ENCODE measurements at places on chromosomes 1 and 21.

DNA sequence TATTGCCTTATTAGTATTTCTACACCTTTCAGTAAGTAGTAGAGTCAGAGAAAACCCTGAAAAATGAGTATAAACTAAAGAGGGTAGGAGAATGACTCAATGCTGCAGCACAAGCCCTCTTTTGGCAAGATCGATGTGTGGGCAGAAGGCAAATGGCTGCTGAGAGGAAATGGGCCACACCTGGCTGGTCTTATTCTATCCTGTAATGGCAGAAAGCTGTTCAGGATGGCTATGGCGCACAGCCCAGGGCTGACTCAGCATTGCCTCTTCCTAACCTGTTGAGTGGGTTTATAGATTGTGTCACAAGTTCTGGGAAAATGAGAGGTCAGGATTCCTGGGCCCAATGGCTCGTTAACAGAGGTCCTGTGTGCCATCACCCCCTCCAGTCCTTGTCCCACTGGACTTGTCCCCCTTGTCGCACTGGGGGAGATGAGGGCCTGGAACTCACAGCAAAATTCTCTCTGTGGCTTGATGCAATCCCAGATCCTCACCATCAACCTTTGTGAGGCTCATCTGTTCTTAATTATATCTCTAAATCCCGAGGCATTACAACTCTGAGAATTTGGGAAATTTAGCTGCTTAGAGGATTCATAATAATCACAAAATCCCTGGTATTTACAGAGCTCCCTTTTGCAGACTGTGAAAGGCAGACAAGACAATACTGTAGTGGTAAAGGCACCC lies 13.2 kb downstream of the HMGB4 start:
- DNase-seq: no peak

- DNase-seq: no peak
Measured at GRCh38 chr21:38181096-38181495, 75.7 kb upstream of the KCNJ15 start.

DNA sequence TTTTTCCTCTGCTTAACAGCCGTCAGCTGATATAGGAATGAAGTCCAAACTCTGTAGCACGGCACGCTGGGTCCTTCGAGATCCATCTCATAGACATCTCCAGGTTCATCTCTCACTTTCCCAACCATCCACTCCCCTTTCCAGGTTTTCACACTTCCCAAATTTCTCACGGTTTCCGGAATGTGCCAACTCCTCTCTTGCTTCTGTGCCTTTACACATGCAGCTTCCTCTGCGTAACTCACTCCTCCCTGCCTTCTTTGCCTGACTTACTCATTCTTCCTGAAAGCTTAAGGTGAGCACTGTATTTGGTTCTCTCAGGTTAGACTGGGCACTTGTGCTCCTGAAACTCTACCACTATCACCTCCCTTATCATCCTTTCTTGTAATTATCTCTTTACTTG lies 168.4 kb downstream of the PCNX2 start:
- DNase-seq: no peak

DNA sequence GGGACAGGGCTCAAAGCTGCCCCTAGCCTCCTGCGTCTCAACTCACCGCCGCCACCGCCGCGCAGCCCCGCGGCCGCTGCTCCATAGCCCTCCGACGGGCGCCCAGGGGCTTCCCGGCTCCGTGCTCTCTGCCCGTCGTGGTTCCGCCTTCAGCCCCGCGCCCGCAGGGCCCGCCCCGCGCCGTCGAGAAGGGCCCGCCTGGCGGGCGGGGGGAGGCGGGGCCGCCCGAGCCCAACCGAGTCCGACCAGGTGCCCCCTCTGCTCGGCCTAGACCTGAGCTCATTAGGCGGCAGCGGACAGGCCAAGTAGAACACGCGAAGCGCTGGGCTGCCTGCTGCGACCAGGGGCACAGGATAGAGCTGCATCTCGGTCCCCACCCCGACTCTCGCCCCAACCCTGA lies at the start of gene TNFRSF25:
Gene TNFRSF25 (minus strand): TSS at position 151 of the 400 bp plus-strand sequence. CDS start 66 bp downstream, at position 85.
- DNase-seq: no peak

DNA sequence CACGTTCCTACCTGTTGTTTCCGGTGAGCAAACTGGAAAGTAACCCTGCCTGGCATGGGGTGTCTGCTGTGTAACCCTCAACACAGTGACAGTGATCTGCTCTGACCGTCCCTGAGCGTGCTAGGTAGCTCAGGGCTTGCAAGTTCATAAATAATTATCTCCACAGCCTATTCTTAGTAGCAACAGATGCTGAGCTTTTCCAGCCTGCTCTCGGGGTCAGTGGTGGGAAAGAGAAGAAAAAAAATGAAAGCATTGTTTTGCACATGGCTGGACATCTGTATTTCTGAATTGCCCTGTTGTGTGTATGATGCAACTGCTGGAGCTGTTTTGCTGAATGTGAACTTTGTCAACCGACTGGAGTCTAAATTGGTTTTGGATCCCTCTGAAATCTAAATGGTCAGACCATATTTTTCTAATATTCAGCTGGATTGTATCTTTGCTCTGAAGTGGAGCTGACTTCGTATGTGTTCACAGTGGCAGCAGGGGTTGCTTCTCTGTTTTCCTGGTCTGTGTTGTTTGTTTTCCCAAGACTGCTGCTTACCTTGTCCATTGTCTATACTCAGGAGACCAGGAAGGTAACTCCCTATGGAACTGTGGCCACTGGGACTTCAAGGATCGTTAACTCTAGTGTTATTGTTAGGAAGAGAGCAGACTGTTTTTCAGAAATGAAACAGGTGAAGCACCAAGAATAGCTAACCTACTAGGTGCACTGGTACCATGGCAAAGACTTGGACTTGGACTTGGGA lies 27.0 kb downstream of the TGFB2 start:
- DNase-seq: no peak

DNA sequence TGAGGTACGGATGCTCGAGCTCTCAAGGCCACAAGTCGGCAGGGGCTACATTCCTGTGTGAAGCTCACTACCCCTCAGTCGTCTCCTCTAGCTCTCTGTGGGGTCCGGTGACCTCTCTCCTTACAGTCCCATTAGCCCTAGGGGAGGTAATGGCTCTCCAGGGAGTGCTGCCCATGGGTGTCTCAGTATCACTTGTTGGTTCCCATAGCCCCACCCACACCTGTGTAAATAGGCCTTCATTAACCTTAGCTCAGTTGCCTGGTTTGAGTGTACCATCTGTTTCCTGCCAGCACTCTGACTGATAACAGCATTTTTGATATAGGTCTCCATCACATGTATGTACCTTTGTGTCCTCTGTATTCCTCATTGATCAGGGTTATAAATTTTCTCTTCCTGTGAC lies 133.2 kb upstream of the KCNJ15 start:
- DNase-seq: no peak

GRCh38 chr1:218565377-218565776 lies 220.2 kb downstream of the TGFB2 start:
- no peak for DNase-seq

DNA sequence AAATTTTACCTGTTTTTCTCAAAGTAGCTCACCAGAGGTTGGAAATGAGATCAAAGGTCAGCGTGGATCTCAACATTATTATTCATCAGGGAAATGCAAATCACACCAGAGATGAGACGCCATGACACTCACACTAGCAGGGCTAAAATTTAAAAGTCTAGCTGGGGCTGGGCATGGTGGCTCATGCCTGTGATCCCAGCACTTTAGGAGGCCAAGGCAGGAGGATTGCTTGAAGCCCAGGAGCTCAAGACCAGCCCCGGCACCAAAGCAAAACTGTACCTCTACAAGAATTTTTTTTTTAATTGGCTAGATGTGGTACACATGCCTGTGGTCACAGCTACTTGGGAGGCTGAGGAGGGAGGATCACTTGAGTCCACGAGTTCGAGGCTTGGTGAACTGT lies 41.4 kb upstream of the PCBP3 start:
- DNase-seq: no peak

GRCh38 chr1:225754940-225755641 lies 22.5 kb upstream of the SRP9 start:
- no peak for DNase-seq

GRCh38 chr1:112806090-112806642 lies 91.0 kb upstream of the PPM1J start:
- DNase-seq: no peak

DNA sequence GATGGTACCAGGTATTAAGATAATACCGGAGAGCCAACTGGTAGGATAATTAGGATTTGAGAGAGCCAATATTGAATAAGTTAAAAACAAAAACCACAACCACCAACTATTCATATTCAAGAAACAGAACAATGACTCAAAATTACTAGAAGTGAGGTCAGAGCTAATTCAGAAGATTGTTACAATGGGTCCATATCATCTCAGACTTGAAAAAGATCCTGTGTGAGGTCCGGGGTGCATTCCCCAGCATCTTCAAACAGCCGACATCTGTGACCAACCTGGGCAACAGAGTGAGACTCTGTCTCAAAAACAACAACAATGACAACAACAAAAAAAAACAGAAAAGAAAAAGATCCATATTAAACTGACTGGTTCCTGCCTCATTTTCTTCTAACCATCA lies 18.6 kb downstream of the AK2 start:
- DNase-seq: no peak

GRCh38 chr1:198408716-198409115 lies 131.8 kb downstream of the ATP6V1G3 start:
- DNase-seq: no peak

- no peak for DNase-seq
Measured at GRCh38 chr1:3126756-3127678, 58.0 kb downstream of the PRDM16 start.

DNA sequence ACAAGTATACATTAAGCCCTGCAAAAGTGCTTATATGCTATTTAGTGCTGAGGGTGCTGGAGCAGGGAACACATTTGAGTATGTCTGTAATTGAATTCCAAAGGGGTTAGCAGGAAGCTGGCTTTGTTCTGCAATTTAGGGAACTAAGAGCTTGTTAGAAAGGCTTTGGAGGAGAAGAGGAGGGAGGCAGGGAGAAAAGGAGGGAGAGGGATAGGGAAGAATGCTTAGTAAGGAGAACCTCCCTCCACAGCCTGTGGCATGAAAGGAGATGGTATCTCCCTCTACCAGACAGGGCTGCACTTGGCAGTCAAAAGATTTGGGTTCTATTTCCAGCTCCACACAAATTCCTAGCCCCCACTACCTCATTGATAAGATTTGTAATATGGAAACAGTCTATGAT lies 217.8 kb downstream of the DAB1 start:
- DNase-seq: no peak

GRCh38 chr1:228930479-228930957 lies 195.2 kb downstream of the RHOU start:
- DNase-seq: no peak

DNA sequence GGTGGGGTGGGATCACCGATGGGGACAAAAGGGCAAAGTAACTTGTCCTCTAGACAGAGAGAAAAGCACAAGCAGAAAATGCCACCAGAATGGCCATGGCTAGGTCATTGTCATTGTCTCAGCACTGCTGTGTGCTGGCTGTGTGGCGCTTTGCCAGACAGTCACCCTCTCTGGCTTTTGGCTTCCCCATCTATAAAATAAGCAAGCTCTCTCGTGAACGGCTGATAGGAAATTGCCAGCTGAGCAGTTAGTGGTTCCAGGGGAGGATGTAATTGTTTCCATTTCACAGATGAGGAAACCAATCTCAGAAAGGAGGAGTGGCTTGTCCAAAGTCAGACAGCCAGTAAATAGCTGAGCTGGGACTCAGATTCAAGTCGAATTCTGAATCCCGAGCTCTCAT lies 32.5 kb downstream of the PADI2 start:
- no peak for DNase-seq

DNA sequence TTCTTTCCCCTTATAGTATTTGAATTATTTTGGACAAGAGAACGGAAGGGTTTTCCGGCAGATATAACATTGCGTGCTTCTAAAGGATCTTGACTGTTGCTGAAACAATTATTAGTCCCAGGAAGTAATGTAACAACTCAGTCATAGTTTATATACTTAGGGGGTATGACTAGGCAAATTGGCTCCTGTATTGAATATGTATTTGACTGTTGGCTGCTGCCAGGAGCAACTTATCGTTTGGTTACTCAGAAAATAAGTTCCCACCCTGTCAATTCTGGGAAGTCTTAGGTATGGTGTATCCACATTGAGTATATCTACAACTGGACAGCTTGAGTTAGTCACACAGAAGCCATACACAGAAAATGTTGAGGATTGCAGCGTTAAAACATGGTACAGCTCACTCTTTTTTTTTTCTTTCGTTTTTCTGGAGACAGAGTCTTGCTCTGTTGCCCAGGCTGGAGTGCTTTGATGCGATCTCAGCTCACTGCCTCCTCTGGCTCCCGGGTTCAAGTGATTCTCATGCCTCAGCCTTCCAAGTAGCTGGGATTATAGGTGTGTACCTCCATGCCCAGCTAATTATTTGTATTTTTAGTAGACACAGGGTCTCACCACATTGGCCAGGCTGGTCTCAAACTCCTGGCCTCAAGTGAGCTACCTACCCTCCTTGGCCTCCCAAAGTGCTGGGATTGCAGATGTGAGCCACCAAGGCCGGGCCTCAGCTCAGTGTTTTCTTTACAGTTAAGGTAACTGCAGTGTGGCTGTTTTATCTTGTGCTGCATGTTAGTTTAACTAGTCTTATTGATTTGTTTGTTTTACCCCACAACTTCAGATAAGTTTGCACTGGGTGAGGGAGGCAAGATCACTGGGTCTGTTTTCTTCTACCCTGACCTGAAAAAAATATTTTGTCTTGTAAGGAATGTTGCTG lies 10.2 kb downstream of the SMAP2 start:
- DNase-seq: no peak

GRCh38 chr1:54221867-54222484 lies 22.0 kb downstream of the MRPL37 start:
- no peak for DNase-seq

- no peak for DNase-seq
Measured at GRCh38 chr1:154223621-154224020, 2.9 kb downstream of the UBAP2L start.

DNA sequence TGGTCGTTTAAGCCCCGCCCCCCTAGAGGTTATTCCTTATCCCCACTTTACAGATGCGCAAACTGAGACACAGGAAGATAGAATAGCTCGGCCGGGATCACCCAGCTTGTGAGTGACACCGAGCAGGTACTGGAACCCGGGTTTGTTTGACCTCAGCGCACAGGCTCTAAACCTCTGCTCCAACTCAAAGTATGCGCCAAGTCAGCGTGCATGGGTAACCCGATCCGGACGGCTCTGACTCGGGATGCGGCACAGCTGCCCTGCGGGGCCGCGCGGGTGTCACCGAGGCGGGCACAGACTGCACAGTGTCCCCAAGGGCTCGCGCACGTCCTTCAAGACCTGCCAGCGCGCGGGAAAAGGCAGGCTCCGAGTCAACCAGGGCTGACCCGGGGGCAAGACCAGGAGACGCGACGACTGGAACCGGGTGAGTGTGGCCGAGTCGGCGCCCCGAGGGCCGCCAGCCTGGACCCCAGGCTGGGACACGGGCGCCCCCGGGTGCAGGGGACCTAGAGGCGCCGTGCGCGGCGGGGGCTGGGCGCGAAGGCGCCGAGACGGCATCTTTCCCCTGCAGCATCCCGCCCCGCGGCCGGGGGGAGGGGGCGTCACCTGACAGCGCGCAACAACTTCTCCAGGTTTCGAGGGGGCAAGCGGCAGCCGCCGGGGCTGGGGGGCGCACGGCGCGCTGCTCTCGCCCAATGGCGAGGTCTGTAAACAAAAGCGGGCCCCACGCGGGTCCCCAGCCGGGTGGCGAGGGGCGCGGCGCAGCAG lies 101.9 kb upstream of the SOD1 start:
- peak; percentile 5 for DNase-seq

- no peak for DNase-seq
Measured at GRCh38 chr1:161721738-161722343, 497 bp downstream of the FCRLB start.

GRCh38 chr1:21861602-21862429 lies 49.8 kb downstream of the LDLRAD2 start:
- no peak for DNase-seq

- DNase-seq: no peak
Measured at GRCh38 chr1:46190539-46190938, 7.7 kb downstream of the POMGNT1 start.
